ENCODE measurements at places on chromosomes 4 and X.

DNA sequence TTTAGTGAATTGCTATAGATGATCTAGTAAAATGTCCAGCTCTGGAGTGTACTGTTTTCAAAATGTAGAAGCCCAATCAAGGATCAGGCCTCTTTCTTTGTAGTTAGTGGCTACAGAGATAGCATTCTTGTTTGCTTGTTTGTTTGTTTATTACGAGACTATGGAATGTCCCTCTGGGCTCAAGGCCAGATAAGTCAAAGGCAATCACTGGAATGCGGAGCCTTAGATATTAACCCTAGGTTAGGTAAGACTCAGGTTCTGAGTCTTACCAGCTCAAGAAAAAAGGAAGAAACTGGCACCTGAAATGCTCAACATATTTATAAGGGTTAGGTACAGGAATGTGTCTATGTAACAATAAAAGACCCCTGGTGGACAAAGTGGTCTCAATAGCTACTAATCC lies 261.5 kb downstream of the SLC7A11 start:
- DNase-seq, result no peak

DNA sequence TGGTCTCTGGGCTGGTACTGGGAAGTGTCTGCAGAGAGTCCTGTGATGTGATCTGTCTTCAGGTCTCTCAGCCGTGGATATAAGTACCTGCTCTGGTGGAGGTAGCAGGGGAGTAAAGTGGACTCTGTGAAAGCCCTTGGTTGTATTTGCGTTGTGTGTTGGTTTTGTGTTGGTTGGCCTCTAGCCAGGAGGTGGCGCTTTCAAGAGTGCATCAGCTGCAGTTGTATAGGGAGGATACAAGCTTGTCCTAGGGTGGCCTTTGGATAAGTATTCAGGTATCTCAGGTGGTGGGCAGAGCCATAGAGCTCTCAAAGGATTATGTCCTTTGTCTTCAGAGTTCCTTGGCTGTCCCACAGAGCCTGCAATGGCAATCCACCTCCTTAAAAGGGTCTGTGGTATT lies 111.6 kb downstream of the MAGEB17 start:
- DNase-seq, result no peak

DNA sequence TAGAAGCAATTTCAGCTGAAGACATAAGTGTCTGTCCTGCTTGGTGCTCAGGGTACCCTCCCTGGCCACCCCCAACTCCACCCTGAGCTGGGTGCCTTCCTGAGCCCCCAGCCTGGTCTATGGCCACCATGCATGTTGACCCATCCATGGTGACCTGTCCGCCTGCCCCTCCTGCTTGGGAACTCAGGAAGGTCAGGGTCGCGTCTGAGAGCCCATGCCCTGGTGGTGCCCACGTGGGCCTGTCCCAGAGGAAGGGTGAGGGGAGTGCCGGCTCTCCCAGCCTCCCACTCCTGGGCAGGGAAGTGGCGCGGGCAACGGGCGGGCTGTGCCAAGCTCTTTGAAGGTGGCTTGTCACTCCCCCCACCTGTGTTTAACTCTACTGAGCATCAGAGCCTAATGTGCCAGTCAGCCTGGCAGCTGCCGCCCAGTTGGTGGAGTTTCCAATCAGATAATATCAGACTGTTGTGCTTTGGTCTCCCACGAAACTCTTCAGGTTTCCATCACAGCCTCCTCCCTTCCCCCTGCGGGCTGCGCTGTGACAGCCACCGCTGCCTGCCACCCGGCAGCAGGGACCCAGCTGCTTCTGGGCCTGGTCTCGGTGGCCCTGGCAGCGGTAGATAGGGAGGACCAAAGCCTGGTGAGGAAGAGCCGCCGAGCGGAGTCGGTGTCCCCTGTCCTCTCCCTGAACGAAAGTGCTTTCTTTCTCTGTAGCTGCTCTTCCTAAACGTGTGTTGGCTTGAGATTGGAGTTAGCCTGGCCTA lies 4.8 kb downstream of the SH3BP2 start:
- DNase-seq, result peak; percentile 46

- DNase-seq, result no peak
Measured at GRCh38 chr4:139761461-139761860, 95.8 kb downstream of the MGST2 start.

DNA sequence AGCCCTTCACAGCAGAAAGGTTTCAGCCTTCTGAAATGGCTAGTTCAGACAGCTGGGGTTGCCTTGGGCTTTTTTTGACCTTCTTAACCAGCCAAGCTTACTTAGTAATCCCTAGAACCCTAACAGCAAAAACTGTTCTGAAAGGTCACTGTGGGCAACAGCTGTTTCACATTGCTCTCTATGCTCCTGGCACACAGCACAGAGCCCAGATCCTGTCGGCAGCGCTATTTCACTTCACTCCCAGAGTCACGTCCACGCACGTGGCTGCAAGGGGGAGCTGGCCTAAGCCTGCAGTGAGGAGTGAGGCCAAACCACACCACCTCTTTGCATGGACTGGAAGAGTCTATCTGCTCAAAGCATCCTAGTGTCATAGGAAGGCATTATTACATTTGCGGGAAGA lies 32.0 kb upstream of the STS start:
- no peak for DNase-seq

- no peak for DNase-seq
Measured at GRCh38 chr4:76584241-76585152, 149.5 kb downstream of the SHROOM3 start.

DNA sequence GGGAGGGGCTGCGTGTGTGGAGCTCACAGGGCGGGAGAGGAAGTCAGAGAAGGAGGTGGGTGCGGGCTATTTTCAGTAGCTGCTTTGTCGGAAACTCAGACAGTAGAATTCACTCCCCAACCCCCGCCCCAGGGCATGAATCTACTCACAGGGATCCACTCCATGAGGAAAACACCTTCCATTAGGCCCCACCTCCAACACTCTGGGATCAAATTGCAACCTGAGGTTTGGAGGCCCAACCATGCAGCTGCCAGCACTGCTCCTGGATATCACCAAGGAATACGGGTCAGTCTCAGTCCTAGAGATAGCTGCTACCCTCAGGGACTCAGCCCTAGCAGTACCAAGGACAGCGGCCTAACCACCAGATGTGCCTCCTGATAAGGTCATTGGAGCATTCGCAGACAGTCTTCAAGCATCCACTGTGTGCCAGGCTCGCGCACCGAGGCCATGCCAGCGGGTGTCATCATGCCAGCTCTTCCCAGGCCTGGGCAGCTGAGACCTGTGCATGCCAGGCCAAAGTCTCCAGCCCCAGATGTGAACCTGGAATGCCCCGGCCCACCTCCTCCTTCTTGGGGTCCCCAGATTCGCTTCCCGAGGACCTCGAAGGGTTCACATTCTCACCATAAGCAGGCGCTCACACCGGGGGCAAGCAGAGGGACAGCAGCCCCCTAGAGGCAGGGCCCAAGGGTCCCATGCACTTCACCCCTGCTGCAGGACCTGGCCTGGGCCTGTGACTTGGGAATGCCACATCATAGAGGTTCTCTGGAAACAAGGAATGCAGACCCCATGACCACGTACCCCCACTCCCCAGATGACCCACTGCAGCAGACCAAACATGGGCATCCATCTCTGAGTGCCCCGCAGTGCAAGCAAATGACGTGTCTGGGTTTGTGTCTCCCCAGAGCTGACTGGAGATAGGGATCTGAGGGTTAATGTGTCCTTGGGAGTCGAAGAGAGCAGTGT lies 102.3 kb downstream of the ADRA2C start:
- DNase-seq, result no peak

DNA sequence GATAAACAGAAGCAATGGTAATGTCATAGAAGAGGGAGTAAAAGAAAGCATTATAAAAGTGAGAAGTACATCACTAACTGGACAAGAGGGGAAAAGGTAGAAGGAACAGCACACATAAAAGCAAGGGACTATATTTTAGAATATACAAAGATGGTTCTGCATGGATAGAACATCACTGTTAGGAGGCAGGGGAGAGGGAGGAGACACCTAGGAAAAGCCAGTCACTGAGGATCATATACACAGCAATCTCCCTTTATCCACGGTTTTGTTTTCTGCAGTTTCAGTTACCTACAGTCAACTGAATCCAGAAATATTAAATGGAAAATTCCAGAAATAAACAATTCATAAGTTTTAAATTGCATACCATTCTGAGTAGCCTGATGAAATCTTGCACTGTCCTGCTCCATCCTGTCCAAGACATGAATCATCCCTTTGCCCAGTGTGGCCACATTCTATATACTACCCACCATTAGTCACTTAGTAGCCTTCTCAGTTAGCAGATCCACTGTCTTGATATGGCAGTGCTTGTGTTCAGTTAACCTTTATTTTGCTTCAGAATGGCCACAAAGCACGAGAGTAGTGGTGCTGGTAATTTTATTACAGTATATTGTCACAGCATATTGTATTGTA lies 74.2 kb downstream of the PPA2 start:
- no peak for DNase-seq

GRCh38 chr4:17366496-17366895 lies 145.4 kb downstream of the QDPR start:
- DNase-seq, result no peak

DNA sequence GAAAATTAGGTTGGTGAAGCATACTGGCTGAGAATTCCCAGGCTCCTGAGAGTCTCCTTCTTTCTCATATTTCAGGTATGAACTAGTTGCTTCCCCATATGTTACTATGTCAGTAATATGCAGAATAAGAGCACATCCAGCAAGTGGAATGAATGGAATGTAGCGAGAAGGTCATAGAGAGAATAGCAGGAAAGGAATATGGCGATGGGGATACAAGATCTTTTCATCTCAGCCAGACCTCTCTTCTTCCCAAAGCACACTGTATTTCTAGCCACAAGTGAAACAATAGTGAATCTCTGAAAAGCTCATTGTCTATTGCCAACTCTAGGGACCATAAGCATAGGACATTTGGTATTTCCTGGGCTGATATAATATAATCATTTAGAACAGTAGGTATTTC lies 54.6 kb upstream of the MMAA start:
- DNase-seq, result no peak

GRCh38 chr4:47483745-47484144 lies 1.3 kb upstream of the ATP10D start:
- no peak for DNase-seq

DNA sequence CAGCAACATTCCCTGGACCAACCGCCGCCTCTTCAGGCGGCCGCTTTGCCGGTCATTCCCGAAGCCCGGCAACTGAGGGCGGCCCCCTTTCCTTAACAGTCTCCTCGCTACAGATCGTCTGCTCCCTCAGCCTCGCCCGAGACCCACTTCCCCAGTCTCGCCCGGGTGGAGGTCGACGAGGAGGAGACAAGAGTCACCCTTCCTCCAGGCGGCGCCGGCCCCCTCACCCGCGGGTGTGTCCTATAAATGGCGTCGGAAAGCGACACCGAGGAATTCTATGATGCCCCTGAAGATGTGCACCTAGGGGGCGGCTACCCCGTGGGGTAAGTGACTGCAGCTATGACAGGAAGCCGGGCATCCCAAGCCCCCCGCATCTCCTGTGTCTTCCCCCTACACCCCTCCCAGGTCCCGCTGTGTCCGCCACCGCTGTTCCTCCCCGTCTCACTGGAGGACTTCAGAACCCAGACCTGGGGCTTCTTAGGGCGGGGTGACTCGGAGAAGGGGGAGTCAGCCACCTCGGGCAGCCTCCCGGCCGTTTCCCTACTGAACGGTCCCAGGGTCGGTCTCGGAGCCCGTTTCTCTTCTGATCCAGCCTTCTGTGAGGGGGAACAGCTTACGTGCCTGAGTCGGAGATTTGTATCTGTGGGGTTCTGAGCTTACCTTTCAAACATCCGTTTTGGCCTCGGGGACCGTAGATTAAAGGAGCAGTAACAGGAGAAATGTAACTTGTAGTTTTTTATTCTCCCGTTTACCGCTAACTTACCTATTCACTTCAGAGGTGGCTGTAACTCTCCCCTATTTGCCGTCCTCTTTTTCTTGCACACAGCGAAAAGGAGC lies 570 bp downstream of the WDR44 start:
- DNase-seq, result peak; percentile 40

- DNase-seq, result no peak
Measured at GRCh38 chr4:176002007-176002613, 63.5 kb upstream of the WDR17 start.

- DNase-seq, result no peak
Measured at GRCh38 chr4:88735564-88735963, 37.9 kb upstream of the NAP1L5 start.

- no peak for DNase-seq
Measured at GRCh38 chr4:119031218-119031617, 104.4 kb upstream of the MYOZ2 start.

GRCh38 chr4:157265281-157265680 lies 44.8 kb downstream of the GRIA2 start:
- DNase-seq, result no peak

GRCh38 chr4:145936142-145936996 lies 2.3 kb downstream of the ZNF827 start:
- peak; percentile 58 for DNase-seq
